ENCODE measurements at places on chromosomes 16 and 17.

GRCh38 chr16:80103463-80103862 lies 437.3 kb upstream of the DYNLRB2 start:
- no peak for DNase-seq

DNA sequence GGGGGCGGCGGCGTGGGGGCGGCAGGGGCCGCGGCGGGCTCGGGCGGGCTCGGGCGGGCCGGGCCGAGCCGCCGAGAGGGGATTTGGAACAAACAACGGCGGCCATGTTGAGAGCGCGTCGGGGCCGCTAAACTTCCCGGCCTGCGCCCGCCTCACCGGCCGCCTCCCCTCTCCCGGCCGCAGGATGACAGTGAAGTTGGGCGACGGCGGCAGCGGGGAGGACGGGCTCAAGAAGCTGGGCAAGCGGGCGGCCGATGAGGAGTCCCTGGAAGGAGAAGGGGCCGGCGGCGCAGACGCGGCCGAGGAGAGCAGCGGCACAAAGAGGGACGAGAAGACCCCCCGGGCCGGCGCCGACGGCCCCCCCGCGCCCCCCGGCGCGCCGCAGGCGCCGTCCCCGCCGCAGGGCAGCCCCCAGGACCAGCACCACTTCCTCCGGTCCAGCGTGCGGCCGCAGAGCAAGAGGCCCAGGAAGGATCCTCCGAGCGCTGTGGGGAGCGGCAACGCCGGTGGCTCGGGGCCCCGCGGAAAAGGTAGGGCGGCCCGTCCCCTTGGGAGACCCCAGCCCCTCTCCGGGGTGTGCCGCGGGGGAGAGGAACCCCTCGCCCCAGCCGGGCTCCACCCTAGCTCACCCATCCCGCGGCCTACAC lies 2.4 kb downstream of the CRAMP1 start:
- peak; percentile 63 for DNase-seq

DNA sequence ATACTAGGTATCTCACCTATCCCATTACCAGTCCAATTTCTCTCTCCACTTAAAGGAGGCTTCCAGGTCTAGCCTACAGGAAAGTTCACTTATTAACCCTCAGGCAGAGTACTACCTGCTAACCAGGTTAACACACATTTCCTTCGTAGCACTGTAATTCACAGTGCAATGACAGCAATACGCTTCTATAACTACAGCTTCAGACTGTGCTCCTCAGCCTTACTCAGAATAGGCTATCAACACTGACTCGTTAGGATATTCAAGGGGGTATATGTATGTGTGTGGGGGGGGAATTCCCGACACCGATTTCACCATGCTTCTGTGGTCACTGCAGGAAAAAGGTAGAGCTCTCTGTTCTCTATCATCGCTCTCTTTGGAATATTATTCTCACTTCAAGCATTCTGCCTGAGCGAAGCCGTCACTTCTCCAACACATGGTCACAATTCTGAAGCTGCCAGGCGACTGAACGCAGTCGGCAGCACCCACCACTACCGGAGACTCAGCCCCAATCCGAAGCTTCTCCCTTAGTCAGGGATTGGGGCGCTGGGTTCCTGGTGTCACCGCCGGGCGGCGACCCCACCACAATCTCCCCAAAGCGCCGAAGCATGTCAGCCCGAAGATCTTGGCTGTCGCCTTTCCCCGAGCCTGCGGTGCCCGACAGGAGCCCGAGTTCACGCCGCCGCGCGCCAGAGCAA lies 618 bp downstream of the GGA3 start:
- no peak for DNase-seq

GRCh38 chr16:70437582-70438557 lies 1.0 kb downstream of the ST3GAL2 start:
- peak; percentile 63 for DNase-seq

DNA sequence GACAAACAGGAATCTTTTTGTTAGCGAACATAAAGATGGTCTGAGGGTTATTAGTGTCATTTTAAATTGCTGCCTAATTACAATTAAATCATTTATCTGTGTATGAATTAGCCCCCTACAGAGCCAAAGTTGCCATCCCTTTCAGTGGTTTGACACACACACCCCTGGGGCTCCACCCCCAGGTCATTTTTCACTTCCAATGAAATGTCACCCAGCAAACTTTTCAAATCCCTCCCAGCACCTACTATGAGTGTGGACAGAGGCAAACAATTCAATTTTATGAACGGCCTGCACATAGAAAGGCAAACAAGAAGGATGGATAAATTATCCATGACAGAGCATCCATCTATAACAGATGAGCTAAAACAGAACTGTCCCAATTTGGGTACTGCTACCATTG lies 2.4 kb downstream of the MYH10 start:
- DNase-seq, result no peak

GRCh38 chr17:46968224-46968834 lies 10.7 kb downstream of the RPRML start:
- no peak for DNase-seq

GRCh38 chr16:73093146-73094144 lies 45.5 kb upstream of the ZFHX3 start:
- no peak for DNase-seq

DNA sequence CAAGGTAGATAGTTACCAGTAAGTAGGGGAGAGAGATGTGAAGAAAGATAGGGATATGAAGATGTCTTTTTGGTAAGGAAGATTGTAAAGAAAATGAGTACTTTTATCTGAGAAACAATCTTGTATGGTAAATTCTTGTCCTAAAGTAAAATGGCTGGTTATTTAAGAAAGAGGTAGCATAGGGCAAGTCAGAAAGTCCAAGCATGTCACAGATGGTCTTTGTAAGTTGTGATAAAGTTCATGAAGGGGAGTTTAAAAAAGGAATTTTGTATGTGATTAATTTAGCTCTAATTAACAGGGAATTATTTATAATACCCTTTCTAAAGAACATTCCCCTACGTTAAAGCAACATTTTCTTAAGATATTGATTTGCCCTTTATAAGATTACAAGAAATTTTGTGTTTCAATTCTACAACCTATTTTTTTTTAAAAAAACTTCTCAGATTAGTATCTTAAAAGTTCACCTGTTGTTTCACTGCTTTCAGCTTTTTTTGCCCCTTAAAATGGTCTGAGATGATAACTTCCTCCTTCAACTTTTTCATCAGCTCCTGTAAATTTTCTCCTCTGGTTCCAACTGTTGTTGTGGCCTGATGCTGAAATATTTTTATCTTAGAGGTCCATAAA lies 16.2 kb upstream of the CPHXL start:
- DNase-seq, result no peak

- DNase-seq, result no peak
Observed at GRCh38 chr17:49067163-49067562, 65.4 kb upstream of the B4GALNT2 start.

DNA sequence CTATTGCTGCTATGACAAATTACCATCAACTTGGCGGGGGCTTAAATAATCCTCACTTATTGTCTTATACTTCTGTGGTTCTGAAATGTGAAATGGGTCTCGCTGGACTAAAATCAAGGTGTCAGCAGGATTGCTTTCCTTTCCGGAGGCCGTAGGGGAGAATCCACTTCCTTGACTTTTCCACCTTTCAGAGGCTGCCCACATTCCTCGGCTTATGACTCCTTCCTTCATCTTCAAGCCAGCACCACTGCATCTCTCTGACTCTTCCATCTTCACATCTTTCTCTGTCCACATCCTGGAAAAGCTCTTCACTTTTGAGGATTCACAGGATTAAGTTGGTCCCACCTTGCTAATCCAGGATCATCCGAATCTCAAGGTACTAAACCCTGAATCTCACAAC lies 217.8 kb downstream of the GRIN2A start:
- no peak for DNase-seq

GRCh38 chr16:54076006-54076504 lies 210.5 kb downstream of the IRX3 start:
- DNase-seq, result no peak

GRCh38 chr17:76566613-76566943 lies 19.1 kb downstream of the ST6GALNAC2 start:
- DNase-seq, result no peak

GRCh38 chr17:80491478-80492342 lies 15.3 kb upstream of the NPTX1 start:
- DNase-seq, result no peak

DNA sequence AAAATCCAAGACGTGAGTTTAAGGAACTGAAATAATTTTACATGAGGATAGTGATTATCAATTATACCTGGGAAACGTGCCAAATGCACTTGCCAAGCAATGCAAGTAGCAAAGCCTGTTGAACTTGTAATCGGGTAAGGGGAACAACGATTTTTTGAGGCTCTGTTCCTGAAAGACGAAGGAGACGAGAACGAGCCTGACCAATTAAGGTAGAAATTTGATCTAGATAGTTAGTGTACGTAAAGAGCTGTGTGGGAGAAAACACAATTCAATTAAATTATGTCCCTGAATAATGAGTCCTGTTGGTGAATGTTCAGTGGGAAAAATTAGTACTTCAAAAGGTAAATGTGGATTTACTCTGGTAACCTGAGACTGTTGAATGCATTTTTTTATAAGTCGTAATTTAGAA lies 17.7 kb upstream of the KCTD5 start:
- no peak for DNase-seq

GRCh38 chr17:64771980-64772844 lies 110.1 kb upstream of the SMURF2 start:
- DNase-seq, result no peak

DNA sequence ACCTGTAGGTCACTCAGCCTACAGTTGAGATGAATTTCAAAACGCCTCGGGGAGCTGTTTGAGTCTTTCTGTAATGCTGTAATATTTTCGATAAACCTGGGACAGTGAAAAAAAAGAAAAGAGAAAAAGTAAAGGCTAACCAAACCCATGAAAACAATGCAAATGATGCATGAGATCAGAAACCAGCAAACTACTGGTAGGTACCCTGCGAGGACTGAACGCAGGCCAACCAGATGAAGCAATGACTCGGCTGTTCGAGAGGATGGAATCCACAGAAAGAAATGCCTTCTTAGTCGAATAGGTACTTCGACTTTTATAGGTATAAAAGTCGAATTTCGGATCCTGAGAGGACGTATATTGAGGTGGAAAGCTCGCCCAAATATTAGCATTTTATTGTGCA lies 509 bp upstream of the ATAD5 start:
- DNase-seq, result no peak

- DNase-seq, result no peak
Observed at GRCh38 chr16:68900009-68900408, 56.7 kb downstream of the TANGO6 start.

GRCh38 chr17:9299695-9300094 lies 275.9 kb downstream of the STX8 start:
- no peak for DNase-seq

DNA sequence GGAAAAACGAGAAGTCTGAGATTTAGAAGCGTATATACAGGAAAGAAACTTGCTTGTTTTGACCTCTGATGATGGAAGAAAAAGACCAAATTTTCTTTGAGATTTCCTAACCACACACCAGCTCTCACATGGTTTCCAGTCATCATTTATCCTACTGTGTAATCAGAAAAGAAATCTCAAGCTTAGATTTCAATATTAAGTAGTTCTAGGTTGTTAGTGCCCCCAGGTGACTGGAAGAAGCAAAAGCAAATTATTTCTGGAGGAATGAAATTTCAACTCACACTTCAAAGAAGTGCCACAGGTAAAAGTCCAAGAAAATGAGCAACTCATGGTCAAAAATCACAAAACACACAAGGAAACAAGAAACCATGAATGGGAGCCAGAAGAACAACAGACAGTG lies 51.8 kb upstream of the KDM6B start:
- no peak for DNase-seq

GRCh38 chr17:44905006-44906000 lies 6.1 kb upstream of the EFTUD2 start:
- DNase-seq, result no peak

DNA sequence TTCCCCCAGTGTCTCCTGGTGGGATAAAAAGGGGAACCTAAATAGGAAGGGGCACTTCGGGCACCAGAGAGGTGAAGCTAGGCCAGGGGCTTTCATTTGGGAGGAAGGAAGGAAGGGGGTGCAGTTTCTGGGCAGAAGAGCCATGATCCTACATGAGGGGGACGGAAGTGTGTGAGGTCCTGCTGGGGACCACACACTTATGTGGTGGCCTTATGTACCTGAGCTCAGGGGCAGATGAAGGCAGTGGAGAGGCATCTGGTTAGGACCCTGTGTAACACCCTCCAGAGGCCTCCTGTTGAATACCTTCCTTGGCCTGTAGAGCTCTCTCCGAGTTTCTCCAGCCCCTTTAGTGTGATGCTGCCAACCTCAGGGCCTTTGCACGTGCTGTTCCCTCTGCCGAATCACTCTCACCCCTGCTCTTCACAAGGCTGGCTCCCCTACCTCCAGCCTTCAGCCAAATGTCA lies 21.2 kb downstream of the IGFBP4 start:
- DNase-seq, result no peak

- DNase-seq, result no peak
Observed at GRCh38 chr17:73240561-73240960, 21.1 kb downstream of the CPSF4L start.

DNA sequence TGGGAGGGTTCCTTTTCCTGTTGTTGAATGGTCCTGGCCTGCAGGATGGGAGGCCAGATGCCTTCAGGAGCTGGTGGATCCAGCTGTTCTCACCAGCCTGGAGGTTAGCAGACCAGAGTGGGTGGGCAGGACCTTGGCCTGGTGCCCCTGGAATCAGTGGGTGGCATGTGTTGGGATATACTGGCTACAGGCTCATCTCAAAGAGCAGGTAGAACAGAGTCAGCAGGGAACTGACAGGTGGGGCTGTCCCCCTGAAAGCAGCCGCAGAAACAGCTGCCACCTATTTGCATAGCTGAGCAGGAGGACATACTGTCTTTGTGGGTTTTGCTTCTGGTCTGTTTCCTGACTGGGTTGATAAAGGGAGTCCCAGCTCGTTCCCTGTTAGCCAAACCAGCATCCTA lies 144.1 kb downstream of the RAB11FIP4 start:
- DNase-seq, result no peak

GRCh38 chr16:55146966-55147365 lies 177.0 kb upstream of the IRX6 start:
- DNase-seq, result no peak

- DNase-seq, result no peak
Observed at GRCh38 chr16:15564604-15565339, 78.2 kb downstream of the MARF1 start.

DNA sequence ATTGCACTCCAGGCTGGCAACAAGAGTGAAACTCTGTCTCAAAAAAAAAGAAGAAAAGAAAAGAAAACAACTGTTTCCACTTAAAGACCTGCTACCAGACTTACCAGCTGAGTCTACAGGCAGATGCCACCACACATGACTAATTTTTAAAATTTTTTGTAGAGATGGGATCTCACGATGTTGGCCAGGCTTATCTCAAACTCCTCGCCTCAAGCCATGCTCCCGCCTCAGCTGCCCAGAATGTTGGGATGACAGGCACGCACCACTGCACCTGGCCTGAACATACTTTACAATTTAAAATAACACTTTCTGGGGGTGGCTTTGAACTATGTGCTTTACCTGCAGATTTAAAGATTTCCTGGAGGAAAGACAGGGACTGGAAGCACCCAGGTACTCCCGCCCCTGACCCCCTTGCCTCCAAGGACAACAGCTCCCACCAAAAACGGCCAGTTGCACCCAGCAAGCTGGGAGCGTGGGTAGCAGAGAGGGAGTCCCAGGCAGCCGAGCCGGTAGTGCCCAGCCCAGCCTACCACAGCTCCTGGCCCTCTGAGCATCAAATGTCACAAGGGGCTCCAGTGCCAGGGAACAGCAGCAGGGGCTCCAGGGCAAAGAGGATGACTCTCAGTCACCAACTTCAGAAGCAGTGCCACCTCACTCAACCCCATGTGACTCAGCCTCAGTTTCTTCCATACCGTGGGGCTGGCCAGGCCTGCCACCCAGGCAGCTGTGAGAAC lies 262.9 kb downstream of the PARN start:
- no peak for DNase-seq

Measured in activated CD8-positive, alpha-beta memory T cell treated with anti-CD3 and anti-CD28 coated beads, Interleukin-2, amount 50 U/mL, for 48 hours (primary cell).